Ureter (tissue), 1 donor: ENCODE measurements at places on chromosomes 5 and 9.

- no peak for DNase-seq
Observed at GRCh38 chr9:134178768-134179551, 14.6 kb upstream of the RNU6ATAC start.

DNA sequence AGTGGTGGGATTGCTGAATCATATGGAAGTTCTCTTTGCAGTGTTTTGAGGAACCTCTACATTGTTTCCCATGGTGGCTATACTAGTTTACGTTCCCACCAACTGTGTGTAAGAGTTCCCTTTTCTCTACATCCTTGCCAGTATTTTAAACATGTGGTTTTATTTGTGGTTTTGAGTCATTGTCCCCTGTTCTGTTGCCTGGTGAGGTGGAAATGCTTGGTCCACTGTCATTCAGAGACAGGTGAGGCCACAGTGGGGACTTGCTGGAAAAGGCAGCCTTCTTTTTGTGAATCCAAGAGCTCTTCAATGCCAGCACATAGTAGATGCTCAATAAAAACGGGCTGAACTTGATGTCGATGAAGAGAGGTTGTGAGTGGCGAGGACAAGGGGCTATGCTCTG, 44.2 kb downstream of the SH3PXD2B start:
- DNase-seq = no peak

GRCh38 chr5:132012371-132013005, 1.0 kb upstream of the ACSL6 start:
- peak; percentile 51 for DNase-seq

DNA sequence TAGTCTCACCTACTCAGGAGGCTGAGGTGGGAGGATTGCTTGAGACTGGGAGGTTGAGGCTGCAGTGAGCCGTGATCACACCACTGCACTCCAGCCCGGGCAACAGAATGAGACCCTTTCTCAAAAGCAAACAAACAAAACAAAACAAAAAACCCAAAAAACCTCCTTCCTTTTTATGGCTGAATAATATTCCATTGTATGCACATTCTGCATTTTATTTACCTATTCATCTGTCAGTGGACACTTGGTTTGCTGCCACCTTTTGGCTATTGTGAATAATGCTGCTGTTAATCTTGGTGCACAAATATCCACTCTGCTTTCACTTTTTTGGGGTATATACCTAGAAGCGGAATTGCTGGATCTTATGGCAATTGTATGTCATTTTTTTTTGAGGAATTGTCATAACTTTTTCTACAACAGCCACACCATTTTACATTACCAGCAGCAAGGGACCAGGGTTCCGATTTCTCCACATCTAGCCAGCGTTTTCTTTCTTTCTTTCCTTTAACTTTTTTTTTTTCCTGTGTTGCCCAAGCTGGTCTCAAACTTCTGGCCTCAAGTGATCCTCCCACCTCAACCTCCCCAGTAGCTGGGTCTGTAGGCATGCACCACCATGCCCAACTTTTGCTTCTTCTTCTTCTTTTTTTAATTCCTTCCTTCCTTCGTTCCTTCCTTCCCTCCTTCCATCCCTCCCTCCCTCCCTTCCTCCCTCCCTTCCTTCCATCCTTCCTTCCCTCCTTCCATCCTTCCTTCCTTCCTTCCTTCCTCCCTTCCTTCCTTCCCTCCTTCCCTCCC, 30.6 kb downstream of the NKX2-5 start:
- no peak for DNase-seq

DNA sequence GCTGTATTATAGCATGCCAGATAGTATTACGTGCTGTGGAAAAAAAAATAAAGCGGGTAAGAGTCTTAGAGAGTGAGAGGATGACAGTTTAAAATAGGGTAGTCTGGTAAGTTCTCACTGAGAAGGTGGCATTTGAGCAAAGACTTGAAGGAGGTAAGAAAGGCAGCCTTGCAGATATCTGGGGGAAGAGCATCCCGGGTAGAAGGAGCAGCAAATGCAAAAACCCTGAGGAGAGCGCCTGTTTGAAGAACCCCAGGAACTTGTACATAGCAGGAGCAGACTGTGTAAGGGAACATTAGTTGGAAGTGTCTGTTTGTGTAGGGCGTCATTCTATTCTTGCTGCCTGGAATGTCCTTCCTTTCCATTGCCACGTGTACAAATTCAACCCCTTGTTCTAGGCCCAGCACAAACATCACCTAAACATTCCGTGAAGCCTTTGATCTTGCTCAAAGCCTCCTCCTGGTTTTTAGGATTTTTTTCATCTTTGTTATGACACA, 2.6 kb downstream of the AP3S1 start:
- no peak for DNase-seq

- DNase-seq = peak; percentile 65
Observed at GRCh38 chr9:125513668-125514413, 193.2 kb downstream of the MAPKAP1 start.

- no peak for DNase-seq
Observed at GRCh38 chr9:132861666-132862065, 16.4 kb downstream of the AK8 start.

- no peak for DNase-seq
Observed at GRCh38 chr5:115869256-115869795, 27.6 kb downstream of the AP3S1 start.

GRCh38 chr9:108759835-108760234, 96.0 kb downstream of the ACTL7B start:
- DNase-seq = no peak

DNA sequence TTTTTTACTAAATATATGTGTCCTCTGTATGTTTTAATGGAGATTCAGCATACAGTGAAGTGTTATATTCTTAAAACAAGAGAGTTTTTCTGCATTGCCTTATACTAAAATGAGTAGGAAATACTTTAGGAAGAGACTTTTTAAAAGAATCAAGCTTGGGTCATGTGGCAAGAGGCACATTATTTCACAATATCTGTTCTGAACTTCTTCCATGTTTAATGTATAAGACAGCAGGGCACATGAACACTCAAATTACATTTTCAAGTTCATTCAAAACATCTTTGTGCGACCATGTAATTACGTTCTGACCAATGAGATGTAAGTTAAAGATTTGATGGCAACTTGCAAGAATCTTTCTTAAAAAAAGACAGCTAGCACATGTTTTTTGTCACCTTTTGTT, 1055.9 kb downstream of the NR2F1-AS1 start:
- no peak for DNase-seq

DNA sequence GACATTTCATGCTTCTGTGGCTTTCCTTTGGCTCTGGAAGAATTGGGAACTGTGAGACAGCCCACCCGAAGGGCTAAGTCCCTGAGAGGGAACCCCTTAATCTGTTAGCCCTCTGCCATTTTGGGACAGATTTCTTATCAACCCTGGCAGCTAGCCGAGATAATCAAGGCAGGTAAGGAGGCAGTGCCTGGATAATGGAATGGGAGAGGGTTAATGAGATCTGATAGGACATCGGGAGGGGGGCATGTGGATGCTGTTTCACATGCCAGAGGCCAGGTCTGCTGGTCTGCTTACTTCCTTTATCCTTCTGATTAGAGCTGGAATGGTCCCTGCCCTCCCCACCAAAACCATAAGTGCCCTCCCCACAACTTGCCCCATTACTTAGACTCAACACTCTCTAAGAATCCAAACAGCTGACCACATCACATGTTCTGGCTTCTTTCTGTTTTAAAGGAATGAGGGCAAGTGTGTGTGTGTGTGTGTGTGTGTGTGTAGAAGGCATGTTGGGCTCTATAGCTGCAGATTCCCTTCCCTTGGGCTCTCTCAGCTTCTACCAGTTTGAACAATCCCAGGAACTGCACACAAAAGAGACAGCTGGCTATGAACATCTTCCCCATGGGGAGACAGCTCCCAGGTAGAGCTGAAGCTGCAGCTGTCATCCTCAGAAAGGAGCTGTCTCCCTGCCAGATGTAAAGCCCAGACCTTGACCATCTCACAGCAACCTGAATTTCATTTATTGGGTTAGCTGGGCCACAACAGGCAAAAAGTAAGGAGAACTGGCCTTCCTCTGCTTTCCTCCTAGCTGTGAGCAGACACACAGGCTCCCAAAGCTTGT, 221.3 kb downstream of the PIK3R1 start:
- no peak for DNase-seq

GRCh38 chr5:40261984-40262383, 417.7 kb upstream of the PTGER4 start:
- no peak for DNase-seq

DNA sequence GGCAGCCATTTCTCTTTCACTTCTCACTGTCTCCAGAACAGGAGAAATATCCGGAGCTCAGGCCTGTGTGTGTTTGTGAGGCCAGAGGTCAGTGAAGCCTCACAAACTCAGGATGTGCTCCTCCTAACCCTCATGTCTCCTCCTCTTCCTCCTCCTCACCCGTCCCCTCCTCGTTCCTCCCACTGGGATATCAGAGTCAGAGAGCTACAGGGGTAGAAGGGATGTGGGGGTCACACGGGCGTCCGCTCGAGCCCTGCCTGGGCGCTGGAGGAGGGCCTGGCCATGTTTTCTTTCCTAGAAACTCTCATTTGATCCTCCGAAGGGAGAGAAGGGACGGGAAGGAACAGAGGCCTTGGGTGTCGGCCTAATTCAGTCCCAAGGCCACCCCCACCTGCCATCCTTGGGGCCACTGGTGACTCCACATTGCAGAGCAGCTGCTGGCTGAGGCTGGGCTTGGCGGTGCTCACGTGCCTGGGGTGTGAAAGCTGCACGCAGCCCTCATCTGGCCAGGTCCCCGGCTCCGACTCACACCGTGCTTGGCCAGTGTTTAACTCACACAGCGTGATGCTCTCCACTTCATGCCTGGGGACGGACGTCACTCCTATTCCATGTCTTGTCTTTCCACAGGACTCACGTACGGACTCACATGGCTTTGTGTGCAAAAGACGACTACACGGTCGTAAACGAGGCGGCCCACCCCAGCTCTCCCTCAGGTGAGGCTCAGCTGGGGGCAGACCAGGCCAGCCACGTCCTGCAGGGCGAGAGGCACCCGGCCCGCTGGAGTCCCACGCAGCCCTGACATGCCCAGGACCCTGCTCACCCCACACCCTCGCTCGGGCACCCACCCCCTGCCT, 22.6 kb upstream of the SLC6A19 start:
- no peak for DNase-seq

DNA sequence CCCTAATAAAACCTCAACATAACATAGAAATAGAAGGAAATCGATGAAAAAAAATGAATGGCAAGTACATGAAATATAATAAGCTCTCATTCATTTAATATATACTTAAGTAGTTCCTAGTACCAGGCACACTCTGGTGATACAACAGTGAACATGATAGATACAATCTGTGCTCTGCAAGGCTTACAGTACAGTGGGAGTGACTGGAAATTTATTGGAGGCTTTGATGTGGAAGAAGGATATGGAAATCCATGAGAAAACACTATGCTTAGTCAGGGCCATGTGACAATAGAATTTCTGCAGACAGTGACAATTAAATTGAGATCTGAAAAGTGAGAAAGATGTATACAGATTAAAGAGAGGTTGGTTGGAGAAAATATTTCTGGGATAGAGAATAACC, 32.0 kb upstream of the IL33 start:
- no peak for DNase-seq

GRCh38 chr9:90857091-90857490, 55.5 kb downstream of the SYK start:
- DNase-seq = no peak

GRCh38 chr9:91898451-91899218, 51.4 kb downstream of the ROR2 start:
- DNase-seq = peak; percentile 71

DNA sequence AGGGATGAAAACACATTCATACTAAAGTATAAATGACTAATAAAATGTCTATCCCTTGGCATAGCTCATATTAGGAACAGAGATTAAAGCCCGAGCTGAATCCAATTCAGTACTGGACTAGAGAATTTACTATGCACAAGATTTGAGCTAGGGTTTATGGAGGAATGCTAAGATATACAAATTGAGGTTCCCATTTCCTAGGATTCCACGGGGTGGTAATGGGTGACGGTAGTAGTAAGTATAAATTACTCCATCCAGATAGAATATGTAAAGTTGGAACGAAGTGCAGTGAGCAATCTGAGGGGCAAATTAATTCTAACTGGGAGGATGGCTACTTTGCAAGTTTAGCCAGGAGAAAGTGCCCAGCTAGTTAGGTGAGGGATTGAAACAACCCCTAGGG, 156.5 kb downstream of the GAS1 start:
- DNase-seq = no peak
